ENCODE measurements at places on chromosomes 5 and 9.

DNA sequence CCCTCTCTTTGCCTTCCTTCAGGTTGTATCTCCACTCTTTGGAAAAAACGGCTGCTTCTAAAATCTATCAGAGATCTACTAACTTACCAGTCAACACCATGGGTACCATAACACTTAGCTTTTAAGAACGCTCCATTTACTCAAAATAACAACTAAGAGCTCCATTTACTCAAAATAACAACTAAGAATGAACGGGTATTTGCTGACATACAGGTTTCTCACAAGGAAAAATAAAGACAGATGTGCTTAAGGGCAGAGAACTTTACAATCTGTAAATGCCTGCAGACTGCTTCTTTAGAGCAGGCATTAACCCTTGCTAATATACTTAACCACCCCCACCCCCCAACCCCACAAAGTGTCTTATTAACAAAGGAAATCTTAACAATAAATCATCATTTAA lies 2.8 kb downstream of the UBAP2 start:
- DNase-seq, result no peak

GRCh38 chr9:84991514-84991870 lies 322.0 kb downstream of the NTRK2 start:
- DNase-seq, result no peak

- no peak for DNase-seq
Observed at GRCh38 chr9:6641561-6641960, 4.0 kb downstream of the GLDC start.

- no peak for DNase-seq
Observed at GRCh38 chr5:89128906-89129625, 246.1 kb upstream of the MEF2C start.

- DNase-seq, result no peak
Observed at GRCh38 chr5:173806270-173807035, 81.7 kb upstream of the CPEB4 start.

GRCh38 chr5:140565024-140565779 lies 574 bp downstream of the SLC35A4 start:
- no peak for DNase-seq

- DNase-seq, result no peak
Observed at GRCh38 chr5:39555788-39556187, 131.0 kb upstream of the DAB2 start.

- no peak for DNase-seq
Observed at GRCh38 chr5:87850843-87851242, 417.8 kb downstream of the TMEM161B start.

GRCh38 chr9:82679472-82679871 lies 383.5 kb downstream of the RASEF start:
- no peak for DNase-seq

GRCh38 chr5:153896117-153896516 lies 142.6 kb downstream of the FAM114A2 start:
- no peak for DNase-seq

DNA sequence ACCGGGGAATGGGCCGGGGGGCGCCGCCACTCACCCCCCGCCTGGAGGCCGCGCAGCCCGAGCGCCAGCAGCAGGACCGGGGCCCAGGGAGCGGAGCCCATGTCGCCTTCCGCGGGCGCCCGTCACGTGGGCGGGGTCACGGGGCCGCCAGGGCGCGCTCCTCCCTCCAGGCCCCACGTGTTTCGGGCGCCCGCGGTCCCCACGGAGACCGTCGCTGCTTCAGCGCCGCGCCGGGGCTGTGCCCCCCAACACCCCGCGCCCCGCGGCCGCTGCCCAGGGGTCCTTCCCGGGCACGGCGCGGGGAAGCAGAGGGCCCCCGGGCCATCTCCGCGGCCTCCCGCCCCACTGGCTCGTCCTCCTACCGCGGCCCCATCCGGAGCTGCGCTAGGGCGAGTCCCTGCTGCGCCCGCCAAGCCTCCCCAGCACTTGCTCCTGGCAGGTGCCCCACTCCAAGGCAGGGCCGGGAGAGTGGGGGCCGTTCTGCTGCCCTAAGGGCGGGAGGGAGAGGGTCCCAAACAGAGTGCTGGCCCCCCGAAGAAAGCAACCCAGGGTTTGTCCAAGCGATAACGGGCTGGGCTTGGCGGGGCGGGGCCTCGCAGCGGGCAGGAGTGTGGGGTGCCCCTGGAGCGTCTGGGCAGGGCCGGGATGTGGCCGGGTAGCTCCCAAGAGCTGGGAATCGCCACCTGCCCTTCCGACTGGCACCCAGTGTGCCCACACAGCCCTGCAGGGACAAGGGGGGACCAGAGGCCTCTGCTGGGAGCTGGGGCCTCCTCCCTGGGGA lies at the start of gene DPP7:
DPP7 (minus strand) TSS at position 121 of the 781 bp plus-strand sequence; CDS start at position 101, 20 bp downstream.
- peak; percentile 83 for DNase-seq

- no peak for DNase-seq
Observed at GRCh38 chr9:110029429-110029955, 178.5 kb downstream of the C9orf152 start.

DNA sequence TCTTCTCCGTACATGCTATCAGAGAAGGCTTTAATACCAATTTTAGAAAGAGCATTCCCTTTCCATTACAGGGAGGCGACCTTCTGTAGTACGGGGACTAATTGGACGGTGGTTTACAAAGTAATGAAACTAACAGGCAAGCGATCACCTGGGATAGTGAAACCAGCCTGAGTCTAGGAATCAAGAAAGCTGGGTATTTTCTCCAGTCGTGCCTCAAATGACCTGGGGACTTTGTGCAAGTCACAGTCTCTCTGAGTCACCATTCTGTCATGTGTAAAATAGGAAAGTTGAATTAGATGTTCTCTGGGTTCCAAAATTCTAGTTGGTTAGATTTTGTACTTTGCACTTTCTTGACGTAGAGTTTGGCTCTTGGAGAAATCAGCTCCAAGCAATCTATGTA lies 22.7 kb upstream of the SSBP2 start:
- no peak for DNase-seq

DNA sequence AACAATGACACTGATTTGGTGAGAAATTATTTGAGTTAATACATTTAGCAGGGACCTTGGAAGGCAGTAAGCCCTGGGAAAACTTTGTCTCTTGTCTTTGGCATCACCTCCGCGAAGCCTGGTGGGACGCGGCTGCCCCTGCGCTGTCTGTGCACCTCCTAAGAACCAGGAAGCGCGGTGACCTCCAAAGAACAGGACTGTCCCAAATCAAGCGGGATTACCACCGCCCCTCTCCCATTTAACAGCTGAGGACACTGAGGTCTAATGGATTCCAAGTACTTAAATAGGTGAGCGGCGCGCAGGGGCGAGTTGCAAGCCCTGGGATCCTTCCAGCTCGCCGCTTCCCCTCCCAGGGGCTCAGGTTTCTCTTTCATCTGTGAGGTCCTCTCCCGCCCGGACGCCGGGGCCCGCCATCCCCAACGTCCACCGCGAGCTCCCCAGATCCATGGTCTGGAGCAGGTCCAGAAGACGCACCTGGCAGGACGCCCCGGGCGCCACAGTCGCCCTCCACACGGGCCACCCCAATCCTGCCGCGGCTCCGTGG lies 432 bp downstream of the STARD4 start:
- no peak for DNase-seq

- DNase-seq, result no peak
Observed at GRCh38 chr9:8706531-8706930, 907.0 kb upstream of the DMAC1 start.

GRCh38 chr5:138745268-138745667 lies 8.0 kb upstream of the CTNNA1 start:
- DNase-seq, result no peak

GRCh38 chr9:109889456-109889855 lies 109.5 kb downstream of the PALM2AKAP2 start:
- no peak for DNase-seq

- no peak for DNase-seq
Observed at GRCh38 chr5:158922816-158923215, 176.9 kb downstream of the EBF1 start.

DNA sequence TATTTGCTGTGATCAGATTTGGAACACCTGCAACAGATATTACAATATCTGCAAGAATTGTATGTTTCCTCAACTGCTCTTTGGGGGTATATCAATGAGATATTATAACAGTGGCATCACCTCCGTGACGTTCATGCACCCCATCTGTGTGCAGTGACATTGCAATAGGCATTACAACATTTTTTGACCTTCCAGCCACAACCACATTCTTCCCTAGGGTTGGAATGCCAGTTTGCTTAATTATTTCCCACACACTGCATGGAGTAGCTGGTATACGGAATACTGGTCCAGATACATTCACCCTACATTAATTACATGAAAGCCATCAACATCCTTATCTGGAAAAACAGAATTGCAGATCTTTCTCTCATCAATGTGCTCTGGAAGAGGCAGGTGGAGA lies 42.3 kb downstream of the FBXO4 start:
- no peak for DNase-seq

- no peak for DNase-seq
Observed at GRCh38 chr5:107253246-107253645, 417.5 kb downstream of the EFNA5 start.

DNA sequence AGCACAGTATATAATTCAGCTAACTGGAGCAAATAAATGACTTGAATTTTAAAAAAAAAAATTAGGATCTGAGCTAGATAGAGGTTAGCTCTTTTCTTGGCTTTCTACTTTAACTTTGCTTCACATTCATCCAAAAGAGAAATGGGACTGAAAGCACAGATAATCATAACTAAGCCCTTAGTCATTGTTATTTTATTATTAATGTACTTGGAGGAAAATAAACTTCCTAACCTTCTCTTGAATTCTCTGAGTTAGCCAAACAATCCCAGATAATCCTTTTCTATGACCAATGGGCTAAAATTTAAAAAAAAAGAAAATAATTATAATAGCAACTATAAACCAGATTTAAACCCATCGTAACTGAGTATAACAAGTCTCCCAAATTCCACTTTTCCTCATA lies 57.6 kb upstream of the RASA1 start:
- DNase-seq, result no peak

DNA sequence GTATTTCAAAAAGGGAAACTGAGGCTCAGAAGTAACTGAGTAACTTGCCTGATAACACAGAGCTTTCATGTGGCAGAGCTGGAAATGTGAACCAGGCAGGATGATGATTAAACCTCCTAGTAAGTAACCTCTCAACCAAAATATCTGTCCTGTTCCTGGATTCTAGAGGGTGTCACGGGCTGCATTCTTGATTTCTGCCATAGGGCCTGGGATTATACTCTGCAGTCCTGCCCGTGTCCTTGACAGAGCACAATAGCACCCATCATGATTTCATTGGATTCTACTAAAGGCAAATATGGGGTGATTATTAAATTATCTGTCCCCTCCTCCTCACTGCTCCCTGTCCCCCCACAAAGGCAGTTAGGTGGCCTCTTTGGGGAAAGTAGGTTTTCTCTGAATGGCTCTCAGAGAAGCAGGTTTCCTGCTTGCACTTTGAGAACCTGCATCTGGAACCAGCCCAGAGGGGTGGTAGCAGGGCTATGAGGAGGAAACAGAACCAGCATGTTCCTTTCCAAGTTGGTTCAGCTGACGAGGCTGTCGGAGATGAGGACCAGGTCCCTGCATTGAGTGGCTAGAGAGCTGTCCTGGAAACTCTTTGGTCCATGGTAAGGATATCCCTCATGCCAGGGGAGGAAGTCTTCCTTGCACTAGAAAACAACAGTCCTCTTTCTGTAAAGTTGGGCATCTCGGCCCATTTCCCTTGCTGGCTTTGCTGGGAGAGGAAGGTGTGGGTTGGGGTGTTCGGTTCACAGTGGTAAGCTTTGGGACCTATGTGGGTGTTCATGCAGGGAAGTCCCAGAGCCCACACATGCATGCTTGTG lies 36.6 kb downstream of the PPARGC1B start:
- DNase-seq, result no peak

DNA sequence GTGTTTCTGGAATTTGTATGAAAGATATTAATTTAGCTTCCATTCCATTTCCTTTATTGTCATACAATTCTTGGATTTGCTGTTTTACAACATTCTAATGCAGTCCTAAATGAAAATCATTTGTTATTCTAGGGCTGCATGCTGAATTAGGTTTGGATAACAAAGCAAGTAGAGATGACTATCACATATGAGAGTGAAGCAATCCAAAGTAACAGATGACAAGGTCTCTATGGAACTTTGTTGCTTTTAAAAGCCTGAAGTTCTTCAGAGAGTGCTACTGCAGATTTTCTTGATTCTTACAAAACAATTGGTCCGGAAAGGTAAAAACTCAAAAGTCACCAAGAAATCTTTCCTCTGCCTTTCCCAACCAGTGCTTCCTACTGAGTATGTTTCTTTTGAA lies 56.9 kb upstream of the VCAN start:
- no peak for DNase-seq

DNA sequence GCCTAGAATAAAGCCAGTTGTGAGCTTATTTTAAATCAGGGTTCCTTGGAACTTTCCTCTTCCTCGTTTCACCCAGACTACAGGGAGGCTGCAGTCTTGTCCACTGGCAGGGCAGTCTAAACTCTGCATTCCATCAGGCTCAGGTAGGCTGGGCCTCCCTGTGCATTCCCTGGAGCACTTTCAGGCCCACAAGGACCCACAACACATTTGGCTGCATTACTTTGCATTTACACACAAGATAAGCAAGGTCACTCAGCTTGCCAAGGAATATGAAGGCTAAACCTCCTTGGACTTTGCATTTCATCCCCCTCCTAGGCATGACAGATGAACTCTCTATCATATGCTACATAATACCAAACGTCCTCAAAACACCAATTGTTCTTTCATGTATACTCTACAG lies 104.2 kb downstream of the MARCHF3 start:
- DNase-seq, result no peak

DNA sequence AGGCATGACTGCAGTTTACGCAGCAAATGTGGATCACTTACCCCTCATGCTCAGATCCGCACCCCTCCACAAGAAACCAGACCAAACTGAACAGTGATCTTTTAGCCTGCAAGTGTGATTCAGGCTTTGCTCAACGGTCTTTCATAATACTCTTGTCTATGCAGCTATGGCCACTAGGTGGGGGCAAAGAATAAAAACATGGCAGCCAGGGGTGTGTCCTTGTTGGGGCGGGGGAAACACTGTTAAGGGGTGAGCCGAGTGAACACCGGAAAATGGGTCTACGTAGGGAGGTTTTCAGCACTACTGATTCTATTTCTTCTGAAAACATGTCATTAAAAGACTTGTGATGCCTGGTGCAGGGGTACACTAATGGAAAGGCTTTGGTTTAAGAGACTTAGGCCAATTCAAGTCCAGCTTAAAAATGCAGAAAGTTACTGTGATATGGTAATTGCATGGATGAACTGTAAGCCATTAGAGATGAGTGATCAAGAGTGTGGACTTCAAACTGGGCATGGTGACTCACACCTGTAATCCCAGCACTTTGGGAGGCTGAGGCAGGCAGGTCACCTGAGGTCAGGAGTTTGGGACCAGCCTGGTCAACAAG lies 49.9 kb upstream of the GPR151 start:
- DNase-seq, result peak; percentile 53

GRCh38 chr9:99509900-99510535 lies 287.9 kb downstream of the SEC61B start:
- DNase-seq, result no peak

DNA sequence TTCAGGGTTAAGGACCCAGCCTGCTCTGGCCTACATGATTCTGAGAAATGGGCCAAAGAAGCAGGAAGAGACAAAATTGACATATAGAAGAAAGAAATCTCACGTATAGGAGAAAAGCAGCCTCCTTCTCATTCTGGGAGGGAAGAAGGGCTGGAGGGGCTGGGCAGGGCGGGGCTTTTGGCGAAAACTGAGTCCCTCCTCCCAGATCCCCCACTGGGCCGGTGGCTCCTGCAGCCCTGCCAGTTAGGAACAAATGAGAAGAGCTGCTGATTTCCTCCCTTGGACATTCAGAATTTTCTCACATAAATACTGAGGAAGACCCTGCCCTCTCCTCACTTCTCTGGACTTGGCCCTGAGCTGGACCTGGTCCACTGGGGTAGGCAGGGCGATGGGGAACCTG lies at the start of gene WNT8A:
WNT8A (plus strand) TSS at position 332 of the 400 bp plus-strand sequence. CDS start 95 bp downstream, outside the sequence.
- no peak for DNase-seq
